ENCODE measurements at places on chromosomes 1 and 21. TPM values are rescaled to one million over a fixed set of nuclear protein-coding genes. Genes with fewer than 3 reads are reported as not detected.

Gene AMY1A
- total RNA-seq, result not detected

Gene PLA2G2D
- total RNA-seq, result not detected

Gene B3GALT2
- 10.9 TPM for total RNA-seq

Gene RNU1-1
- total RNA-seq, result 2,384 TPM

Gene ARTN
- total RNA-seq, result 0.49 TPM

Gene PRDM16
- 0.66 TPM for total RNA-seq

Gene PLCH2
- 0.35 TPM for total RNA-seq

Gene PADI2
- total RNA-seq, result 37.2 TPM

DNA sequence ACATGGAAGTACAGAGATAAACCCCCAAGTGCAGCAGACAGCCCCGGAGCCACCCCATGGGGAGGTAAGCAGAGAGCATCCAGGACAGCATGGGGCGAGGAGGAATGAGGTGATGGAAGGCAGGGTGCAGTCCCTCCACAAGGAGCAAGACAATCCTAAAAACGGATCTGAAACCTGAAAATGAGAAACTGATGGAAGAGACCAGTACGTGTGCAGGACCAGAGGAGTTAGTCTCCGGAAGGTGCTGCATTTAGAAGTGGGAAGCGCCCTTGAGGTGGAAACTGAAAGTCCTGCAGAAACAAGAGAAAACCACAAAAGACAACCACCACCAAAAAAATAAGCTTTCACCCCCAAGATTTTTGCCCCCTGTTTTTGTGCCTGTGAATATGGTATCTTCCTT, 17.4 kb upstream of the DDOST start:
- no peaks in the 10 kb centered on the region for H3K36me3 ChIP-seq
- H3K4me3 ChIP-seq, result no peak overlapping the region
- no peak for DNase-seq
- peaks cover under 1% of the 10 kb centered on the region for H3K4me1 ChIP-seq
- no peak overlapping the region for H3K27ac ChIP-seq

DNA sequence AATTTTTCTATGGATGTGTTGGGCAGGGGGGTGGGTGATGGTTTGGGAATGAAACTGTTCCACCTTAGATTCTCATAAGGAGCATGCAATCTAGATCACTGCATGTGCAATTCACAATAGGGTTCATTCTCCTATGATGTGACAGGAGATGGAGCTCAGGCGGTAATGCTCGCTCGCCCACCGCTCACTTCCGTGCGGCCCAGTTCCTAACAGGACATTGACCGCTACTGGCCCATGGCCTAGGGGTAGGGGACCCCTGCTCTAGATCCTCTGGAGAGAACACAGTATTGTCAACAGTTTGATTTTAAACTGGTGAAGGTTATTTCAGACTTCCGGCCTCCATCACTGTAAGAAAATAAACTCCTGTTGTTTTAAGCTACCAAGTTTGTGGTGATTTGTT, 55.0 kb upstream of the USH2A start:
- no peak overlapping the region for H3K27ac ChIP-seq
- no peaks in the 10 kb centered on the region for H3K27me3 ChIP-seq
- H3K4me3 ChIP-seq, result no peak overlapping the region
- H3K36me3 ChIP-seq, result no peaks in the 10 kb centered on the region
- no peaks in the 10 kb centered on the region for H3K4me1 ChIP-seq
- no peak for DNase-seq

DNA sequence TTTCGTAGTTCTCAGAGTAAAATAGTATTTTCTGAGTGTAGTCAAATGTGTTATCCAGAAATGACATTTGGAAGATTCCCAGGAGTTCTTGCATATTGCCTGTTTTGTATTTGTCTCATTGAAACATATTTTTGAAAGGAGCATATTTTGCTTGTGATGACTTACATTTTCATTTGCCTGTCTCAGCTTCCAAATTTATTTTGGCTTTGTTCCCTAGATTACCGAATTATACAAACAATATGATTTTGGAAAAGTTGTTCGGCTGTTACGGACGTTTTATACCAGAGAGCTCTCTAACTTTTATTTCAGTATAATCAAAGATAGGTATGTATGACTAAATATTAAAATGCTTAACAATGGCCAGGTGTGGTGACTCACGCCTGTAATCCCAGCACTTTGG, 46.0 kb downstream of the IARS2 start:
- peaks cover 41% of the 10 kb centered on the region for H3K36me3 ChIP-seq
- H3K27ac ChIP-seq, result no peak overlapping the region
- no peak overlapping the region for H3K4me3 ChIP-seq

GRCh38 chr1:175648927-175649326, 94.5 kb downstream of the TNR start:
- H3K4me1 ChIP-seq, result no peaks in the 10 kb centered on the region
- H3K36me3 ChIP-seq, result no peaks in the 10 kb centered on the region

- no peak overlapping the region for H3K4me3 ChIP-seq
- H3K27ac ChIP-seq, result no peak overlapping the region
Measured at GRCh38 chr1:19346026-19346425, 33.9 kb downstream of the SLC66A1 start.

DNA sequence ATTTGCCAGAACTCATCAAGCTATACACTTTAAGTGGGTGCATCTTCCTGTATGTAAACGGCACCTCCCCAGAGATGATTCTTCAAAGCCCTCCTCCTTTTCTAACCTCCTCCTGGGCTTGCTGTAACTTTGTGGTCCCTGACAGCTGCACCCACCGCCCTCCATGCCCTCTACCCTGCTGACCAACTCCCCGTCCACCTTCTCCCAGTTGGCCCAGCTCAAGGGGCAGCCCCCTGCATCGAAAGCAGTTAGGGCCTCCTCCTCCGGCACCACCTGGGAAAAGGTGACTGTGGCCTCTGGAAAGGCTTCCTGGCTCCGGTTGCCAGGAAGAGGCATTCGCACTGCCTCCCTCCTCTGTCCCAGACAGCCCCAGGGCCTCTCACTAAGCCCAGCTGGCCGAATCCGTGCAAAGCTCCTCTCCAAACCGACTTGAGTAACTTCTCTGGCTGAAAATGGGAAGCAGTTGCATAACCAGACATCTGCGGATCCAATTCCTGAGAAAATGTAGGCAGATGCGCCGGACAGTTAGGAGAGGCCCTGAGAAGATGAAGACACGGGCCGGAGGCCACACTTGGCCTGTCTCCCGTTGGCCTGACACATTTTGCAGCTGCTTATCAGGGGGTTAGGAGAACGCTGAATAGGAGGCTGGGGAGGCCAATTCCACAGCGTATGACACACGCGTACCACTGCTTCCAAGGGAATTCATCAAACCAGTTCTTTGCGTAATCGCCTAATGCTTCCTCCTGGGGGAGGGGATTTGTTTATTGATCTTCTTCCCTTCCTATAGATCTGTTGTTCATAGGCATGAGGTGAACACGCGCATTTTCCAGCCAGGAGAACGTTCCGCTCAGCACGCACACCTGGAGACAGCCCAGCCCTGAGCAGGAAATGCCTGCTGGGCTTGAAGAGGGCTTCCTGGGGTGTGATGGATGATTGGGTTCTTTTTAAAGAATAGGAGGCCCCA, 48.7 kb upstream of the COL6A2 start:
- H3K27me3 ChIP-seq, result peaks cover 3% of the 10 kb centered on the region
- DNase-seq, result peak; percentile 100
- H3K4me1 ChIP-seq, result peaks cover 47% of the 10 kb centered on the region
- H3K27ac ChIP-seq, result peak overlapping the region; percentile 95

DNA sequence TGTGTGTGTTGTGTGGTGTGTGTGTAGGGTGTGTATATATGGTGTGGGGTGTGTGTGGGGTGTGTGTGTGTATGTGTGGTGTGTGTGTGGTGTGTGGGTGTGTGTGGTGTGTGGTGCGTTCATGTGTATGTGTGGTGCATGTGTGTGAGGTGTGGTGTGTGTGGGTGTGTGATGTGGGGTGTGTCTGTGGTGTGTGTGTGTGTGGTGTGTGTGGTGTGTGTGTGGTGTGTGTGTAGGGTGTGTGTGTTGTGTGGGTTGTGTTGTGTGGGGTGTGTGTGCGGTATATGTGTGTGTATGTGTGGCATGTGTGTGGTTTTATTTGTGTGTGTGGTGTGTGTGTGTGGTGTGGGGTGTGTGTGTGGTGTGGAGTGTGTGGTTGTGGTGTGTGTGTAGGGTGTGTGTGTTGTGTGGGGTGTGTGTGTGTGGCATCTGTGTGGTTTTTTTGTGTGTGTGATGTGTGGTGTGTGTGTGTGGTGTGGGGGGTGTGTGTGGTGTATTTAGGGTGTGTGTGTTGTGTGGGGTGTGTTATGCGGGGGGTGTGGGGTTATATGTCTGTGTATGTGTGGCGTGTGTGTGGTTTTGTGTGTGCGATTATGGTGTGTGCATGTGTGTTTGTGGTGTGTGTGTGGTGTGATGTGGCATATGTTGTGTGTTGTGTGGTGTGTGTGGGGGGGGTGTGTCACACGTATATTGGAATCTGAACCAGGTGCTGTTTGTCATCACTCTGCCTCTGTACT, 17.1 kb upstream of the ZBTB21 start:
- H3K4me1 ChIP-seq, result peaks cover 18% of the 10 kb centered on the region
- DNase-seq, result no peak
- H3K4me3 ChIP-seq, result no peak overlapping the region
- peak overlapping the region; percentile 83 for H3K27ac ChIP-seq
- H3K27me3 ChIP-seq, result peaks cover 14% of the 10 kb centered on the region

DNA sequence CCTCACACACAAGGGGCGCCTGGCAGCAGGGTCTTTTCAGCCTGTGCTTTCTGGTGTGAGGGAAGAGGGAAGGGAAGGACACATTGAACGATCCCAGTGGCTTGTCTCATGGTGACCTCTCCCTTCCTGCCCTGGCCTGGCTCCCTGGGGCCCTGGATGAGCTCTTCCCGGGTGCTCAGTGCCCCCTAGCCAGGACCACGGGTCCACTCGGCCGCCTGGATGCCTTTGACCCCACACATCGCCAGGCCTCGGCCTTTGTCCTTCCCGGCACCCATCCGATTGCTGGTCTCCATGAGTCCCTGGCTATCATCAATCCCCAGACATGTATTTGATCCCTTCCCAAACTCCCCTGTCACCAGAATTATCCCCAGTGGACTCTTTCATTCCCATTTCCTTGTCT, 6.0 kb upstream of the TFF3 start:
- H3K36me3 ChIP-seq, result no peaks in the 10 kb centered on the region
- no peak for DNase-seq
- no peak overlapping the region for H3K27ac ChIP-seq
- peaks cover 4% of the 10 kb centered on the region for H3K4me1 ChIP-seq

DNA sequence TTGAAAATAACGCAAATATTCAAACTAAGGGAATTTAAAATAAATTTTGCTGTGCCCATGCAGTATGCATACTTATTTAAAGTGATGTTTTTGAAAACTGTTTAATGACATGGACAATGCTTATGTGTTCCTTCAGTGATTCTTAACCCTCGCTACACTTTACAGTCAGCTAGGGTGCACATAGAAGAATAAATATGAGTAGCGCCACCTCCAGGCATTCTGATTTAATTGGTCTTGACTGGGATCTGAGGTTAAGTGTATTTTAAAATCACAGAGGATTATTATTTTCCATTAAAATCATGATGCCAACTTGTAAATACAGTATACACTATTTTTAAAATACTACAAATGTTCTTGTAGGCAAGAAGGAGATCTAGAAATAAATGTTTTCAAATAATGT, 373.5 kb upstream of the ADGRL4 start:
- DNase-seq, result no peak
- H3K36me3 ChIP-seq, result no peaks in the 10 kb centered on the region

DNA sequence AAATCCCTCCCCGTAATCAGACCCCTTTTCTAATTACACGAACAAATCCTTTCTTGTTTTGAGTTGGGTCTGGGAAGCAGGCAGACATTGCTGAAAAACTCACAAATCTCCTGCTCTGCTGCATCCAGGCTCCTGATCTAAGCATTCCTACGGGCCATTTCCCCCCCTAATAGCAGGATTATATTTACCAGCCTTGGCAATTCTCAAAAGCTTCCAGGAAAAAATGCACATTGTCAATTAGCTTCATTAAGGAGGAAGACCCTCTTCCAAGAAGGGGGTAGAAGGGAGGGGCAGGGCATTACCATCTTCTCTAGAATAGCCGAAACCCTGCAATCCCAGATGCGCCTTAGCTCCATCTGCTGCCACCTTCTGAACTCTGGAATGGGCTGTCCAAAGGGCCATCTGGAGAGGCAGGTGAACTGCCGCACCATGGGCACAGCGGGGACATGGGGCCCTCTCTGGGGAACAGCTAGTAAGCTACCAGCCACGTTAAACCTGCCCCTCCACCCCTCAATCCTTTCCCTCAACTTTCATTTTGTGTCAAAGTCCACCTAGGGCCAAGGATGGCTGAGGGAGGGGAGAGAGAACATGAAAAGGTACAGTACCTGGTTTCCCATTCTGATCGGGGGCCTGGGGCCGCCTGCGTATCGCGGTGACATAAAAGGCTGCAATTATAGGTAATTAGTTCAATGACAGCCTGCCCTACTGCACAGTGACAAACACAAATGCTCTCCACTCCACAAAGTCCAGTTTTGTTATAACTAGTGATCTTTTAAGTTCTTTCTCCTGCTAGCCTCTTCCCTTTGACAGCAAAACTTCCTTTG, 56.8 kb downstream of the MRPL37 start:
- H3K4me3 ChIP-seq, result no peak overlapping the region
- no peak for DNase-seq
- no peak overlapping the region for H3K27ac ChIP-seq
- no peaks in the 10 kb centered on the region for H3K27me3 ChIP-seq
- H3K36me3 ChIP-seq, result peaks cover 8% of the 10 kb centered on the region
- H3K4me1 ChIP-seq, result peaks cover 37% of the 10 kb centered on the region

- DNase-seq, result peak; percentile 33
- H3K36me3 ChIP-seq, result no peaks in the 10 kb centered on the region
- H3K4me1 ChIP-seq, result no peaks in the 10 kb centered on the region
- H3K27ac ChIP-seq, result no peak within 1 kb of the TSS
- H3K27me3 ChIP-seq, result no peaks in the 10 kb centered on the region
Measured at GRCh38 chr1:160795951-160796383, at the start of gene LY9. Gene LY9, plus strand, starts transcription at chr1:160796174. Its CDS starts 14 bp downstream, at chr1:160796188.

- peaks cover 74% of the 10 kb centered on the region for H3K4me1 ChIP-seq
- peak overlapping the region; percentile 84 for H3K27ac ChIP-seq
- H3K4me3 ChIP-seq, result no peak overlapping the region
- no peaks in the 10 kb centered on the region for H3K36me3 ChIP-seq
Measured at GRCh38 chr1:18942340-18942739, 14.1 kb downstream of the IFFO2 start.

DNA sequence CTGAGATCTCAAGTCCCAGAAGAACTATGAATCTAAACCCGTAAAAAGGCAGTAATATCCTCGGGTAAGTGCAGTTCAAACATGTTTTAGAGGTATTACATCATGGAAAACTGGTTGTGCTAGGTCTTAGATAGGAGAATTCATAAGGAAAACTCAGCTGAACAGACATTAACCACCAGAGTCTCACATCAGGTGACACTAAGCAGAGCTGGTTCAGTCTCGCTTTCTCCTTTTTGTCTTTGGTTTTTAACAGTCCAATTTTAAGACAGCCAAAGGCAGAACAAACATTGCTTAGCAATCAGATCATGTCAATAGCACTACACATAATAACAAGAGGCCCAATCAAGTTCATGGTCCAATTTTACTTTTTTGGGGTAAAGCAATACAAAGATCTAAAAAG, 63.1 kb upstream of the MUTYH start:
- no peaks in the 10 kb centered on the region for H3K36me3 ChIP-seq
- peak; percentile 32 for DNase-seq
- H3K4me3 ChIP-seq, result no peak overlapping the region
- no peaks in the 10 kb centered on the region for H3K4me1 ChIP-seq
- no peaks in the 10 kb centered on the region for H3K27me3 ChIP-seq
